Foreskin keratinocyte (primary cell): ENCODE measurements at places on chromosomes 2 and 18. TPM values are rescaled to one million over a fixed set of nuclear protein-coding genes. Genes with fewer than 3 reads are reported as not detected.
A peak's percentile ranks its signal among the peaks of the same experiment; 100 is the strongest.

C2orf81 gene
- 1.5 and 3.5 TPM in 2 replicates for total RNA-seq

- DNase-seq, result no peak
Measured at GRCh38 chr18:9823805-9824473, 61.8 kb upstream of the TXNDC2 start.

PLEK gene
- total RNA-seq, result not detected in 2 replicates

DNA sequence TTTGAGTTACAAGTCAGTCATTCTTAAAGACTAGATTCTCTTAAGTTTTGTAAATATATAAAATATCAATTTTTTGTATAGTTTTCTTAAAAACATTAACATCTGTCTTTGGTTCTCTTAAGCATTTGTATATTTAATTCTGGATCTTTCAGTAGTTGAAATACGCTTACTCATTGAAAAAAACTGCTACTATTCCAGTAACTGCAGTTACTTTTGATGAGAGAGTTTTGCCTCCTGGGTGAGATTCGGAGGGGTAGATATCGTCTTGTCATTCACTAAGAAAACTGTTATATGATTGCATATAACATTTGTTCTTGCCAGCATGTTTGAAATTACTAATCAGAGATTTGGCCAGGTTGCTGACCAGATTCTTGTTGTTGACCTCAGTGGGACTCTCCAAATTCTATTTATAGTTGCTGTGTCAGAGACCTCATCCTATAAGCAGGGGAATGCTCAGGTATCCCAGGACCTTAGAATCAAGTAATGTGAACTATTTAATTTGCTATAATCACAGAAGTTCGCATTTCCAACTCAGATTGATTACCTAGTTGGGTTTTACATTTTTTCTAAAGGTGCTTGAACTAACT lies 7.9 kb downstream of the AGPS start:
- DNase-seq, result no peak

DNA sequence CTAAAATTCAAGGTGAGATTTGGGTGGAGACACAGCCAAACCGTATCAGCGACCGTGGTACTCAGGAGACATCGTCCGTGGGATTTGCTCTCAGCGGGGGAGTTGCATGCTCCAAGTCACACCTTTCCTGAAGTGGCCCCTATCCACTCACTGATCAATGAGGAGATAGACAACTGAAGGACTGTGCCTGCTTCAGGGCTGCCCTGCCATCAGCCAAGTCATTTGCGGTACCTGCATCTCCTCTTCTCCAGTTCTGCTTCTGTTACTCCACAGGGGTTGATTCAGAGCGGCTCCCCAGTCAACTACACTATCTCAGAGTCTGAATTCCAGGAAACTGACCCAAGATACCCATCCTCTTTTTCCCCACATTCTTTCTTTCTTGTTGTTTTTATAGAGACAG lies 184.1 kb downstream of the MREG start:
- DNase-seq, result no peak

C2orf66 gene
- total RNA-seq, result 0.14 TPM in 2 replicates

DNA sequence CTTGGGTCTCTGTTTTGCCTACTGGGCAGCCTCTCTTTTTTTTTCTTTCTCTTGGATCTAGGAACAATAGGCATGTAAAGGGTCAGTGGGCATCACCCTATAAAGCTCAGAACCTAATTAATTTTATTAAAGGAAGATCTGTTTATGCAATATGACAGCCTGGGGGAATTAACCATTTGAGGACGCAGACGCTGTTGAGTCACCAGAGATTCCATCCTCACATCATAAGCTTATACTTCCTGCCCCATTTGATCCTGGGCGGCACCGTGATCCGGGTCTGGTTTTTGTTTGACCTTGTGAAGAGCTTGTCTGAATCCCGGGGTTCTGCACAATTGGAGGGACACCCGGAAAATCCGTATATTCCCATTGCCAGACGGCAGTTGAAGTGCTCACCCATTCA lies 16.8 kb upstream of the BCL11A start:
- no peak for DNase-seq

NEB gene
- under 0.01 and 0.27 TPM in 2 replicates for total RNA-seq

PSMA8 gene
- not detected in 2 replicates for total RNA-seq

KLHL29 gene
- 6.3 and 6.4 TPM in 2 replicates for total RNA-seq

GKN1 gene
- total RNA-seq, result 0.41 TPM in 1 of 2 replicates, not detected in the other

DNA sequence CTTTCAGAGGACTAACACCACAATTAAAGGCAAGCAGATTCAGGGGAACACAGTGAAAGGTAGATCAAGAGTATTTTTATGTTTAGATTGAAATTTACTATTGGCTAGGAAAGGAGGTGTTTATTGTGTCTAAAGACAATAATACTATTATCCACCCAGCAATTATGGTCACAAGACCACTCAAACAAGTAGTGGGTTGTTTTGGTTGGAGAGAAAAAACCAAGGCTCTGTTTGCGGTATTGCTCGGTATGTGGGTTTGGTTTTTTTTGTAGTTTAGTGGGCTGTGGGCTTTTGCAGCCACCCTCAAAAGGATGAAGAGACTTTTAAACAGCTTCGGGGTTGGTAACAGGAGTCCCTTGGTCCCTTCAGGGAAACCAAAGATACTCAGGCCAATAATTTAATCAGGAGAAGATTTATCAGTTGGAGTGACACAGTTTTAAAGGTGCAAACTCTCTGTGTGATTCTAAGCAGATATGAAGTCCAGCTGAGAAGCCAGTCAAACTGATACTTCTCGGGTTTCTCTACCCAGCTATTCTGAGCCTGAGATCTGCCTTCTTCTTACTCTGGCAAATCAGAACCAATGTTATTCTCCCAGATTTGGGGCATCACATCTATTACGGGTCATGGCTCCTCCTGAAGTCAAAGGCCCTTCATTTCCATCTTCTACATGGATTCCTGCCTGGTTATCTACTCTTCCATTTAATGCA lies 55.3 kb downstream of the DCC start:
- no peak for DNase-seq

FEV gene
- total RNA-seq, result not detected in 2 replicates

SLC66A3 gene
- 10.4 and 15.6 TPM in 2 replicates for total RNA-seq

HOXD1 gene
- total RNA-seq, result not detected in 2 replicates

DNA sequence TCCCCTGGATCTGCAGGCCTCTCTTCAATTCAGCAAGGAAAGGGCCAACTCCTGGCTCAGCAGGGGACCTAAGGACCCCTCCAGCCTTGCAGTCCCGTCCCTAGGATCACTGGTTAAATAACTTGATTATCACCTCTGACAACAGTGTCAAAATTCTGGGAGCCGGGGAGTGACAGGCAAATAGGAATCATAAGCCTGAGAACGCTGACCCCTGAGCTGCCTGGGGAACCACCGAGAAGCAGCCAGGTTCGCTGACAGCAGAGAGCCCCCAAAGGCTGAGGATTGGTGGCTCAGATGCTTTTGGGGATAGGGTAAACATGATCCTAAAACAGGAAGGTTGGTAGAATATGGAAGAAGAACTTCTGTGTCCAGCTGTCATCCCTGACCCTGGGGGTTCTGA lies 17.5 kb upstream of the TNS1 start:
- DNase-seq, result no peak

DNA sequence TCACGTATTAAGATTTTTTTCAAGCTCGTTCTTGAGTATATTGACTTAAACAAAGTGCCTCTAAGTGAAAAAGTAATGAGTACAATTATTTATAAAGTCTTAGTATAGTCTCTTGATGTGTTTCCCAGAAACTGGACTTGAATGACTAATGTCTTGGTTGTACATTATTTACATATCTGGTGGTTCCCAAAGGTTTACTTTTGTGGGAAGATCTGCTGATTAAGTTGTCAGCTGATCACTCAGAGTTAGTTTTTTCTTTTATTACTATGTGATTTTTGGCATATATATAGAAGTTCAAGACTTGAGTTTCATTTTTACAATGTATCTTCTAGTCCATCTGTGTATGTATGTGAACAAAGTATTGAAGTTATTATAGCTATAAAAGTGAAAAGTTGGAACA lies 29.5 kb downstream of the RNF144A start:
- peak; percentile 76 for DNase-seq

- DNase-seq, result no peak
Measured at GRCh38 chr2:202019689-202020450, 13.8 kb upstream of the FZD7 start.

GRCh38 chr18:47708206-47708605 lies 222.3 kb downstream of the SMAD2 start:
- DNase-seq, result no peak

DNA sequence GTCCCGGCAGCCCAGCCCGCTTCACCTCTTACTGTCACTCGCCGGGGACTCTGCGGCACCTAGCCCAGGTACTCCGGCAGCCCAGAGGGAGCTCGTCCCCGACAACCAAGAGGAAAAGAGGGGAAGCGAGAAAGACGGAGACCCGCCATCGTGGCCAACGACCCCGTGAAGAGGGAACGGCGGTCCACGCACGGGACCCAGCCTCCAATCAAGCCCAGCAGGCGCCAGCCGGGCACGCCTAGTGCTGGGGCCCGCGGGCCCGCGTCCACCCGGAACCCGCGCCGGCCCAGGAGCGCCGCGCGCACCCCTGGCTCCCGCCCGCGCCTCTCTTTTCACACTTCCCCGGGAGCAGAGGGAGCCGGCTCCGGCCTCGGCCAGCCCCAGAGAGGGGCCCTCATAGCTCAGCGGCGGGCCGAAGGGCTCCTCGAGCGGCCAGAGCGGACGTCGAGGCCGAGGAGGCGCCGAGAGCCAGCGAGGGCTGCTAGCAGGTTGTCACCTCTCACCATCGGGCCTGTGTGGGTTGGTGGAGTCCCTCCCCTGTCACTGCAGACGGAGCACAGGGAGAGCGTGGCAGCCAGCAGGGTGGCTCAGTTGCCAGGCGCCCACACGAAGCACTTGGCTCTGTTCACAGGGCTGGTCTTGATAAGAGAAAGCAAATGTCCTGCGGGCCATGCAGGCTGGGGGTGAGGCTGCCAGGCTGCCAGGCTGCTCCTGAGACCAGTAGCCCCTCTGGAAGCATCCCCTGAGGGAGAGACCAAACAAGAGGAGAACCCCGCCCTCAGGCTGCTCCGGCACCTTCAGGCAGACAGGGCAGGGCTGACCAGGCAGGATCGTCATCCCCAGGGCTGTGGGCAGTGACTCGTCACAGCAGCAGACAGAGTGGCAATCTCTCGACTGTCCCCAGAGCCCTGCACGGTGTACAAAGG lies 36.9 kb upstream of the KLF11 start:
- DNase-seq, result no peak

DNA sequence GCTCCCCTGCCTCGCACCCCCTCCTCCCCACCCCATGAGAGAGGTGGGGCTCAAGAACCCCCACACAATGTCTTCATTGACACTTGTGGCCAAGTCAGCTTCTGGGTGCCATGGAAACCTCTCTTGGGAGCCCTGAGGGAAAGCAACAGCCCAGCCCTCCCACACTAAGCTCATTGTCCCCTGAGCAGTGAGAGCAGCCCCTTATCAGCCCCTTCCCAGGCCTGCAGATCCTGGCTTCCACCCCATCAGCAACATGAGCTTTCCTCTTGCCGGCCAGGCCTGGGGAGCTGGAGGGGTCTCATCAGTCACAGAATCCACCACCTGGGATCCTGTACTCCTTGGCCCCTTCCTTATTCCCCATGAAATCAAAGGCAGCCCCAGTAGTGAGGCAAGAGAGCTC lies 107.8 kb upstream of the ST3GAL5 start:
- no peak for DNase-seq

DNA sequence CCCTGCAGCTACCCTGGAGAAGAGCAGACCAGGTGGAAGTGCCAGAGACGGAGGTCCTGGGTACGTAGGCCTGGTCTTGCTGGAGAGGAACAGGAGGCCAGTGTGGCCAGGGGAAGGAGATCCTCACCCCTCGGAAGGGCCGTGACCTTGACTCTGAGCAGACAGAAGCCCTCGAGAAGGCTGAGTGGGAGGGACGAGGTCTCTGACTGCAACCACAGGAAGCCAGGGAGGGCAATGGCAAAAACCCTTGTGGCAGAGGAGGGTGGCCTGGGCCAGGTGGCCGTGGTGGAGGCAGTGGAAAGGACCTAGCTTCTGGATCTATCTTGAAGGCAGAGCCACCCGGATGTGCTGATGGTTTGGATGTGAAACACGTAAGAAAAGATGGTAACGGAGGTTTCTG lies 28.1 kb downstream of the THAP4 start:
- DNase-seq, result no peak

- no peak for DNase-seq
Measured at GRCh38 chr18:32259553-32259952, 69.7 kb downstream of the MEP1B start.

DNA sequence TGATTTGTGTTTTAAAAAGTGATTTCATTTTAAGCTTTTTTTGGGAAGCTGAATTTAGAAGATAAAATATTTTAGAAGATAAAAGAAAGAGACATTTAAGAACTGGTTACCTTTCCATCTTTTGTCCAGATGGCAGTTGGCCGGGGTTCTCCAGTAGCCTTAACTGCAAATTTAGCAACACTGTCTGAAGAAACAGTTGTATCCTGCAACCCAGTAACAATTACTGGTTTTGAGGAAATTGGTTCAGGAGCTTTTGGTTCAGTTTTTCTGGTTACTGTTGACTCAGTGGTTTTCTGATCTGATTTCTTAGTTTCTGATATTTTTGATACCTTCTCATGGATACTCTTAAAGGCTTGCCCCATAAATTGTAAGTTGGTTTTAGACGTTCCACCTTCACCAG lies 49.9 kb downstream of the PLEKHA3 start:
- no peak for DNase-seq

TP53I3 gene
- 38.4 and 59.8 TPM in 2 replicates for total RNA-seq

DNA sequence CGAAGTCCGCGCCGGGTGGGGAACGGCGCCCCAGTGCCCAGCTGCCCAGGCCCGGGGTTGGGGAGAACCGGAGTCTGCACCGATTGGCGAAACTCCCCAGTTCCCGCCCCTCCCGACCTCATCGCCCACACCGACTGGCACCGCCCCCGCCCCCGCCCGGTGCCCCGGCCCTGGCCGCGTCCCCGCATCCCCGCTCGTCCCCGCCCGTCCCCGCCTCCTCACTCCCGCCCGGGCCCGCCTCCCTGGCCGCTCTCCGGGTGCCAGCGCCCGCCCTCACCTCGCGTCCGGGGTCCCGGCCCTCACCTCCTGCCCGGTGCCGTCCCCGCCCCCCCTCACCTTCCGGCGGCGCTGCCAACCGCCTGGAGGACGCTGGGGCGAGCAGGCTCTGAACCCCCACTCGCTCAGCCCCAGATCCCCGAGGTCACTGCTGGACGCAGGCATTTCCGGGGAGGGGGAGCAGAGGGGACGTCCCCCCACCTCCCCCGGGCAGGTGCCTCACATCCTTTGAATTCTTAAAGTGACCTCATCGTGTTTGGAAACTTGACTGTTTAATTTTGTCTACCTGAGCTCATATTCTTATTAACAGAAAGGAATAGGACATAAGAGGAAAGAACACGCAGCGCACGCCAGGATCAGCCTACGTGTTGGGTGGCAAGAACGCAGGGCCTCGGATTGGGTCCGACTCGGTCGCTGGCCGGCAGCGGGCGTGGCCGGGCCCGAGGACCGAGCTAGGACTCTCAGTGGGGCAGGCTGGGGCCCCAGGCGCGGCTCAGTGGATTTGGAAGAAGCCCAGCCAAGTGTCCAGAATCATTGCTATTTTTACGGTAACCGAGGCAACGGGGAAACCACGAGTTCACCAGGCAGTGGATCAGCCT lies at the start of gene FAM110C:
FAM110C (minus strand) TSS at position 35 of the 875 bp plus-strand sequence. CDS start 120 bp downstream, outside the sequence.
- peak; percentile 64 for DNase-seq

DNA sequence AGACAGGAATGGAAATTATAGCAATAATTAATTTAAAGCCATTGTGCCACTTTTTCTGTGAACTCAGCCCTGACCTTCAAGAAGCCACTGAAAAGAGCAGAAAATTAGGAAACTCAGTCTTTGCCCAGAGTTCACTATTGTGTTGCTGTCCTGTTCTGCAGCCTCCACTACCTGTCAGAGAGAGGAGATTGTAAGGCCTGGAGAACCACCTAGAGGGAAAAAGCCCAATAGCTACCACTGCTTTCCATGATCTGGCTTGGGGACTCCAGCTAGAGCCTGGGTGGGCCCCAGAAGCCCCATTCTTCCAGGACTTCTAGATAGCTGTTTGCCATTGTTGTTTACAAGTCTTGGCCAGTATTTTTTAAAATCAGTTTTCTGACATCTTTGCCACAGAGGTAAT lies 176.1 kb upstream of the KLF7 start:
- DNase-seq, result no peak
